Kasumi-1 (cell line): ENCODE measurements at places on chromosomes 3 and 15.

GRCh38 chr15:37818152-37818677 is 116.2 kb upstream of the TMCO5A start:
- no peak for DNase-seq

DNA sequence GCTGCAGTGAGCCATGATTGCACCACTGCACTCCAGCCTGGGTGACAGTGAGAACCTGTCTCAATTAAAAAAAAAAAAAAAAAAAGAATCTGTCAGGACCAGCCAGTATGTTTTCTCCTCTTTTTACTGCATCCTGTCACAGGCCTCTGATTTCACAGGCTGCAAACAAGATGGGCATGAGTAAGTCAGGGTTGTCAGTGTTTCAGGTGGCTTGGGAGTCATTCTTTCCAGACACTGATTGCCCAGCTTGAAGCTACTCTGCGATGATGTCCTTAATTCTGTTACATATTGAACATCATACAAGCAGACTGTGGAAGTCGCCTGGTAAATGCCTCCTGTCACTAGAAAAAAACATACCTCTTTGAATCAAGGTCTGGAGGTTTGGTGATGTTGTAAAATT is 18.8 kb downstream of the DIS3L start:
- DNase-seq: no peak

DNA sequence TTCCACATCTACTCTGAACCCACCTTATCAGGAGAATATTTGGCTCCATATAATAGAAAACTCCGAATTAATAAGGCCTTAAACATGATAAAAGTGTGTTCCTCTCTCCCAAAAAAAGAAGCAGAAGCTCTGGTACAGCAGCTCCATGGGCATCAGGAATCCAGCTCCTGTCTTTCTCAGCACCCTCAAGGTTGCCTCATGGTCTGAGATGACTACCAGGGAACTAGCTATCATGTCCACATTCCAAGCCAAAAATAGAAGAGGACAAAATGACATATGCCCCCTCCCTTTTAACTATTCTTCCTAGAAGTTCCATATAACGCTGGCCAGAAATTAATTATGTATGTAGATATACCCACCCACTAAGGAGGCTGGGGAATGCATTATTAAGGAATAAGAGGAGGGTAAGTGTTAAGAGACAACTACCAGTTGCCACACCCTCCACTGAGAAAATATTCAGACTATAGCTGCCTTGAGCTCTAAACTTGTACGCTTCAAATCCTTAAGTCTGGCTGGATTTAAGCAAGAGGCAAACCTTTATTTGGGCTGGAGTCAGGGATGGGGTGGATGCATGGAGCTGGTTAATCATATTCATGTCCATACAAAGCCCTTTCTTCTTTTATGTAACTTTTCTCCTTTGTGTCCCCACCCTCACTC is 35.8 kb upstream of the CTDSPL start:
- DNase-seq: no peak

DNA sequence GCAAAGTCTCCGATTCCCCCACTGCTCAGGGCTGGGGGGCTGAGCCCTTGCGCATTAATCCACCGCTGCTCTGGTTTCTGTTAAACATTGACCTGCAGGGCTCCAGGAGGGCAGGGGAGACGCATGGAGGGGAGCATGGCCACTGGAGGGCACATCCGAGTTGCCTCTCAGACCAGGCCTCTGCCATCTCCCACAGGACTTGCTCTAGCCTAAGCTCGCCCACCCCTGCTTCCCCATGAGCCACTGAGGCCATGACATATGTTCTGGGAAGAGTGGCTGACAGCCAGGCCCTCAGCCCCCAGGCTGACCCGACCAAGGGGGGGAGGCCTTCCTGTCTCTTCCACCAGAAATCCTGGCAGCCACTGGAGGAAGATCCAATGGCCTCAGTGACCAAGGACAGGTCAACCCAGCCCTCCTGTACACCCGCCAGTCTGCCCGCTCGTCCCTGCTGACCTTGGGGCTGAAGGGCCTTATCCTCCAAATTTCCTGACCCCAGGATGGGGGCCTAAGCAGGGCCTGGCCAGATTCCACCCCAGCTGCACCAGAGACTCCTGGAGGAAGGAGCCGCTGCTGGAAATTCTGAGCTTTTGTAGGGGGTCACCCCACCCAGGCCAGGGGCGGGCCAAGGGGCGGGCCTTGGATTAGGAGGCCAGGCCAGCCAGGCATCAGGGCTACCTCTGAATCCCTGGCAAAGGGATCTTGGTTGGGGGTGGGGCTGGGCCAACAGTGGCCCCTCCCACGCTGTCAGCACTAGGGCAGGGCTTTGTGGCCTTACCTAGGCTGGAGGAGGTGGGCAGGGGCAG is at the start of gene HYAL1:
Gene HYAL1, minus strand, starts transcription at position 562 of the 803 bp plus-strand sequence. CDS start 618 bp downstream, outside the sequence.
- DNase-seq: no peak

DNA sequence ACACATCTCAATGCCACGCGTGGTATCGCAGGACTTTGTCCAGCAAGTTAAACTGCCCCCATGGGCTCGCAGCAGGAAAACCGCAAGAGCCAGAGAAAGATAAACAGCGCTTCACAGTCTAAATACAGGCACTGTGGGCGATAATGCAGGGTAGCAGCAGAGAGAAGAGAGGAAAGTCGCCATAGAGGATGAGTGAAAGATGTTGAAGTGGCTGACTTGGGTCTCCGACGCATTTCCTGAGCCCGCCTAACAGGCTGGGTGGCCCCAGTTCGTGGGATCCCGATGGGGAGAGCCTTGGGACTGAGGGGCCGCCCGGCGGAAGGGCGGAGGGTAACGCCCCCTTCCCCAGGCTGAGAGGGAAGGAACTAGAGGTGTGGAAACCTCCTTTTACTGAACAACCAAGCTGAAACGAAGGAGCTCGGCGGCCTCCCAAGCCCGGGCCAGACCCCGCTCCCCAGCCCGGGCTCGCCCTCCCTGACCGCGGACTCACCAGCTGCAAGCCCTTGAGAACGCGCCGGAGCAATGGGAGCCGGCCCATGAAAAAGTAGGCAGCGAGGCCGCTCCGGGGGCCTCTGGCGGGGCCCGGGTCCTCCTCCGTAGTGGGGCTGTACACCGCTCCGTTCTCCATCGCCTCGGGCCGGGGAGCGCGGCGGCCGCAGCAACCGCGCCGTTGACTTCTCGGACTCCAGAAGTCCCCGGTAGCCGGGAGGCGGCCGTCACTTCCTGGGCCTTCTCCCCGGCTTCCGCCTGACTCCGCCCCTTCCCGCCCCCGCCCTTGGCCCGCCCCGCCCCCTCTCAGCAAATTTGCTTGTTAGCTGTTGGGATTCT is at the start of gene CMTM6:
Gene CMTM6, minus strand, starts transcription at position 735 of the 828 bp plus-strand sequence. Its CDS starts 107 bp downstream, at position 628.
- DNase-seq: peak; percentile 67

GRCh38 chr3:15797642-15798303 is at the start of gene ANKRD28:
TSS of gene ANKRD28 (minus strand) at chr3:15797979. CDS start at chr3:15796521, 1,458 bp downstream.
- peak; percentile 95 for DNase-seq

GRCh38 chr3:35659768-35660167 is 20.4 kb downstream of the ARPP21 start:
- DNase-seq: no peak

GRCh38 chr15:51186891-51187290 is 92.2 kb upstream of the TNFAIP8L3 start:
- DNase-seq: no peak

- DNase-seq: no peak
Observed at GRCh38 chr3:25558796-25559195, 105.9 kb downstream of the TOP2B start.
